GM12878 (cell line): ENCODE measurements at places on chromosomes 4 and X.

DNA sequence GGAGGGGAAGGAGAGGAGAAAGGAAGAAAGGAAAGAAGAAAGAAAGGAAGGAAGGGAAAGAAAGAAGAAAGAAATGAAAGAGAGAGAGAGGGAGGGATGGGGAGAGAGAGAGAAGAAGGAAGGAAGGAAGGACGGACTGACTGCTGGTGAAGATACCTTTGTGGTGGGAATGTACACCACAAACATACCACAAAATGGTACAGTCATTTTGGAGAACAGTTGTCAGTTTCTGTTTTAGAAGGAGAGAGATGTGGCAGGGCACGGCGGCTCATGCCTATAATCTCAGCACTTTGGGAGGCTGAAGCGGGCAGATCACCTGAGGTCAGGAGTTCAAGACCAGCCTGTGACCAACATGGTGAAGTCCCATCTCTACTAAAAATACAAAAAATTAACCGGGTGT is 40.0 kb upstream of the SHISA3 start:
- no peaks in the 10 kb centered on the region for H3K27me3 ChIP-seq
- H3K4me1 ChIP-seq, result peaks cover 4% of the 10 kb centered on the region
- H3K36me3 ChIP-seq, result no peaks in the 10 kb centered on the region

- no peak overlapping the region for H3K4me3 ChIP-seq
- H3K36me3 ChIP-seq, result no peaks in the 10 kb centered on the region
- no peak for DNase-seq
Measured at GRCh38 chr4:165839615-165840333, 33.3 kb upstream of the TLL1 start.

DNA sequence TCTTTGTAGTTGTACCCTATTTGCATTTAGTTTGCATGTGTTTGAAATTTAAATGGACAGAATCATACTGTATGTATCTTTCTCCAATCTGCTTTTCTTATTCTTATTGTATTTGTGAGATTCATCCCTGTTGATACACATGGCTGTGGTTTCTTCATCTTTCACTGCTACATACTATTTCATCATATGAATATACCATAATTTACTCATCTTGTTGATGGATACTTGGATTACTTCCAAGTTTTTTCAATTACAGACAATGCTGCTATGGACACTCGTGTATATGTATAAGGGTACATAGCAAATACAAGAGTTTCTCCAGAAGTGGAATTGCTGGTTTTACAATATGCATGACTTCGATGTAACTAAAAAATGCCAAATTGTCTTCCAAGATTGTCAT is 11.8 kb upstream of the KLHL8 start:
- no peaks in the 10 kb centered on the region; the same call in 1 of the 2 replicates for H3K4me1 ChIP-seq
- H3K27ac ChIP-seq, result no peak overlapping the region
- no peak for DNase-seq
- H3K4me3 ChIP-seq, result no peak overlapping the region

- DNase-seq, result no peak
- H3K4me3 ChIP-seq, result no peak overlapping the region
- H3K36me3 ChIP-seq, result no peaks in the 10 kb centered on the region
- peaks cover 11% of the 10 kb centered on the region for H3K4me1 ChIP-seq
Measured at GRCh38 chr4:110503270-110504083, 27.5 kb downstream of the ENPEP start.

- no peaks in the 10 kb centered on the region for H3K4me1 ChIP-seq
- no peaks in the 10 kb centered on the region for H3K27me3 ChIP-seq
- no peak for DNase-seq
- no peaks in the 10 kb centered on the region for H3K36me3 ChIP-seq
Measured at GRCh38 chr4:174553031-174553430, 30.7 kb upstream of the HPGD start.

DNA sequence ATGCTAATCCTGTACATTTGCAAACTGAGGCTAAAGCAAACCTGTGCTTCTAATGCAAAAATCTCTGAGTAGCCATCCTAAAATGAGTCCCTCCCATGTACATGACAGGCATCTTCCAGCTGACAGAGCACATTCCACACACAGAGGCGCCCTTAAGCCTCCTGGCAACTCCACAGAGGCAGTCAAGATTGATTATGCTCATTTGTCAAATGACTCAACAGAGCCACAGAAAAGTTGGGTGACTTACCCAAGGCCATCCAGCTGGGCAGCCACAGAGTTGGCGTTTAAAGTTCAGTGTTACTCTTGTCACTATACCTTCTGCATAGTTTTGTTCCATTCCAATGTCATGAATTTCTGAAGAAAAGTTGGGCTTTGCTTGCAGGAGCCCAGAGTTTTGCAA is 394.6 kb upstream of the FGF13 start:
- H3K4me3 ChIP-seq, result no peak overlapping the region
- H3K36me3 ChIP-seq, result no peaks in the 10 kb centered on the region
- no peak overlapping the region for H3K27ac ChIP-seq
- H3K27me3 ChIP-seq, result no peaks in the 10 kb centered on the region

DNA sequence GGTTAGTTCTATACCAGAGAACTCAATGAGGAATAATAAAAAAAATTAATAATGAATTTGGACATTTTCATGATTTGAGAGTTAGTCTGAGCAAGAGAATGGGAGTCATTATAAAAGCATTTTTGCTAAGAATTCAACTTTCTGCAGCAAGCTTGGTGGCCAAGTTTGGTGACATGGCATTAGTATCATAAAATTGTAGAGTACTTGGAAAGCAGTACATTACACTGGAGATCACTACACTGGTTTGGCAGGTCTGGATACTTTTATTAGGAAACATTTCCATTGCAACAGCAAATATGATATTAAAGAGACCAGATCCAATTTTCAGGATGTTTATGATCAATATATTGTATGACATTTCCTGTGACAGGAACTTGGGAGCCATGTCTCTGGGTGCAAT is 249.1 kb upstream of the INTU start:
- H3K4me1 ChIP-seq, result no peaks in the 10 kb centered on the region
- H3K27ac ChIP-seq, result no peak overlapping the region
- no peak for DNase-seq

DNA sequence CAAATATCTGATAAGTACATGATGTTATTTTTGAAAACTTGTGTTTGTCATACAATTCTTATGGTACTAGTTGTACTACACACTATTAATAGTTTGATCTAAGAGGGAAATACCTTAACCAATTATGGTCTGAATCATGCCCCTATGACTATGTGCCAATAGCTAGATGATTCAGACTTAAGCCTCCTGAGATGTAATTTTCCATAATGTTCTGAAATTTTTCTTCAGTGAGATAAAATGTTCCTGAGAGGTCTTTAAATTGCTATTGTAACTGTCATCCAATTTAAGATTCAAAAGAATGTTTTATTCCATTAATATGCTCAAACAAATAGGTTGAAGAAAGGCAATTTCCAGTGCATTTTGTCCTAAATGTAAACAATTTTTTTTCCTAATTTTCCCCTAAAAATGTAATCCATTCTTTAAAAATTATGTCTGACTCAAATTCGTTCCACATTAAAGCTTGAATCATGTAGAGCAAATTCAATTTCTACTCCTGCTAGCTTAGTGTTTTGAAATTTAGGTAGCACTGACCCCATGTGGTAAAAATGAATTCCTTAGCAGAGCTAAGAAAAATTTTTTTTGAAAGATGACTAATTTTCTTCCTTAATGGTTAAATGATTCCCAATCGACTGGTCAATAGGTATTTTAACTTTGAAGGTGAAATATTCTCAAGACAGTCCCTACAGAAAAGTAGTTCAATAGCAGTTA is 49.1 kb downstream of the APOOL start:
- DNase-seq, result no peak
- no peaks in the 10 kb centered on the region for H3K4me1 ChIP-seq
- H3K36me3 ChIP-seq, result no peaks in the 10 kb centered on the region
- H3K27ac ChIP-seq, result no peak overlapping the region
- no peak overlapping the region for H3K4me3 ChIP-seq

DNA sequence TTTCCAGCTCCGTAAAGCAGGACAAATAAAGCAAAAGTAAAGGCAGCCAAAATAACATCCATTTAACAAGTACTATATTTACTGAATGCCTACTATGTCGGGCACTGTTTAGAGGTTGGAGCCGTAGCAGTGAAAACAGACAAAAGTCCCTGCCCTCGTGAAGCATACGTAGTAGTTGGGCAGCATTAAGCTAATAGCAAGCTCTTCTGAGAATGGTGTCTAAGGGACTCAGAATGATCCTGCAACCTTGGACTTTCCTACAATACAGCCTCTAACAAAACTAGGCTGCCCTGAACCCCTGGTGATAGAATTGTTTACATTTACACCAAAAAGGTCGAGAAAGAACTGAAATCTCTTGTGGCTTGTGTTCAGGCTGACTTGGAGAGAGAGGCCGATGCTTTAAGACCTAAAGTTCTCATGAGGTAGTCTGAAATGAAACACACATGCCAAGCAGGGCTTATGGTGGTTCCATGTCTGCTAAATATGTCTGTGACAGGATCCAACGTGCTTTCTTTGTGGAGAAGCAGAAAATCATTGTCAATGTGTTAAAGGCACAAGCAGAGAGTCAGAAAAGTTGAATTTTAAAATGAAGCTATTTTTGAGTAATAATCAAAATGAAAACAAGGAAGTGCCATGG is 898 bp upstream of the PDGFC start:
- no peaks in the 10 kb centered on the region for H3K4me1 ChIP-seq
- no peak overlapping the region for H3K4me3 ChIP-seq
- peaks cover 4% of the 10 kb centered on the region for H3K27me3 ChIP-seq
- no peaks in the 10 kb centered on the region for H3K36me3 ChIP-seq

DNA sequence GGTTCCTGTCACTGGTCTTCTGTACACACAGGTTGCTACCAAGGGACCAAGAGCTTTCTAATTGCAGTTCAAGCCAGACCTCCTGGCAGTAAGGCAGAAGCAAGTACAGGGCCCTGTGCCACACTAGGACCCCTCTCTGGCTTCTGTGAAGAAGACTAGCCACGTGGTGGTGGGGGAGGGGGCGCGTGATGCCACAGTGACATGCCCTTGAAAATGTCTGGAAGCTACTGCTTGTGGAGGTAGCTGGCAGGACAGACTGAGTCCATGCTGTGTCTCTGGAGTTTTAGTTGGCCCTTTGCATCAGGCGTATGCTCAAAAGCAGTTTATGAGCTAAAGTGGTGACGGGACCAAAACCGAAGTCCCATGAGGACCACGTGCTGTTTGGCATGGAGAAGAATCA is 50.9 kb downstream of the RTL5 start:
- H3K4me1 ChIP-seq, result no peaks in the 10 kb centered on the region
- no peaks in the 10 kb centered on the region for H3K36me3 ChIP-seq
- H3K27me3 ChIP-seq, result peaks cover 2% of the 10 kb centered on the region; the same call in 1 of the 2 replicates
- no peak overlapping the region for H3K4me3 ChIP-seq
- no peak overlapping the region for H3K27ac ChIP-seq

DNA sequence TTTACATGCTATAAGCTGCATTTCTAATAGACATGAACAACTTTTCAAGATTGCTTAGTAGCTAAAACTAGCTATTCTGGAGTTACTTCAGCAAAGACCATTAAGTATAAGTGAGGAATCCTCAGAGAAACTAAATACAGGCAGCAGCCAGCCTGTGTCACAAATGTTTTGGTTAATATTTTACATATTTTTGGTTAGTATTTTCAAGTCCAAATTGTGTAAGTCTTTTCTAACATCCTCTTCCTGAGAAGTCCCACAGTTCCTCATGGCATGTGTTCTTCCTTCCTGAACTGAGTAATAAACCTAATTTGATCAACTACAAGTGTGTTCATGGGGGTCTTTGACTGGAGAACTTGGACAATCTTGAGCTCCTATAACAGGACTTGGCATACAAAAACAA is 42.4 kb upstream of the MCF2 start:
- H3K4me3 ChIP-seq, result no peak overlapping the region
- H3K27ac ChIP-seq, result no peak overlapping the region
- no peaks in the 10 kb centered on the region for H3K27me3 ChIP-seq
- H3K4me1 ChIP-seq, result no peaks in the 10 kb centered on the region
- no peaks in the 10 kb centered on the region; the same call in 1 of the 2 replicates for H3K36me3 ChIP-seq

DNA sequence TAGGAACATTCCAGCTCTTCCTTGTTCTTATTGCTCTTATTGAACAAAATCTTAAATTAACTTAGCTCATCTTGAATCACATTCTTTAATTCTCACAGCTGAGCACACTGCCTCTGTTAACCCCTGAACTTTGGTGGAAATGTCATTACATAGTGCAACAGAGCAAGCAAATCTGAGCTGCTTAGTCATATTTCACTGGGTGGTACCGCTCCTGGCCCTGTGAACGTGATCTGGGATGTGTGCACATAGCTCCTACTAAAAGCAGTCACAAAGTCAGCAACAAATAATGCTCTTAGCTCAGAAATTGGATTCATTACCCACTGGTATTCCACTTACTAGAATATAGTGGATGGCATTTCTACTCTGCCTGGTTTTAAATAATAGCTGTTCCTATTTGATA is 27.9 kb downstream of the ARHGEF6 start:
- no peak overlapping the region for H3K27ac ChIP-seq
- H3K4me1 ChIP-seq, result no peaks in the 10 kb centered on the region; the same call in 1 of the 2 replicates
- no peaks in the 10 kb centered on the region for H3K27me3 ChIP-seq
- no peak for DNase-seq
- no peak overlapping the region for H3K4me3 ChIP-seq

- no peaks in the 10 kb centered on the region for H3K36me3 ChIP-seq
- no peak for DNase-seq
- no peak overlapping the region for H3K27ac ChIP-seq
- H3K4me3 ChIP-seq, result no peak overlapping the region
- peaks cover 19% of the 10 kb centered on the region for H3K4me1 ChIP-seq
- H3K27me3 ChIP-seq, result no peaks in the 10 kb centered on the region; the same call in 1 of the 2 replicates
Measured at GRCh38 chr4:143399113-143399949, 62.7 kb downstream of the GAB1 start.

DNA sequence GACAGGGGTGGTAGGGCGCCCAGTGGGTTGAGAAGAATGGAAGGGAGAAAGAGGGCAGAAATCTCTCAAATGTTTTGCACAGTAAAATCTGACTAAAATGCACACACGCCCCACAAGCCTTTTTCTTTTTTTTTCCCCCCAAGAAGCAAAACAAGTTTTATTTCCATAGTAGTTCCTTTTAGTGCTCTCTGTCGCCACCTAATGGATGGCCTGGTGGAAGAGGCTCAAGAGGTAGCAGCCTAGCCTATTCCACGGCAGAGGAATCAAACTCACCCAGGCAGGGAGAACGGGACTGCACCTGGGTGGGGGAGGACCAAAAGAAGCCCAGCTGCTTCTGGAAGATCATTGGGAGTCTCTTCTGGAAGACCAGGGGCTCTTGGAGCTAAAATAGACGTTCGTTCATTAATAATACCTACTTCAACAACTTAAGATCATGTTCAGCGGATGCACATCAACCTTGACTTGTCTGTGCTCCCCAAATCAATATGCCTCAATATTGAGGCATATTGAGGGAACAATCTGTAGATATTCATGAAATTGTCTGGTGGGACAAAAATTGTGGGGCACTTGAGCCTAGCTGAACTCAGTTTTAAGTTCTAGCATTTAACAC is 31.6 kb upstream of the IRAK1 start:
- DNase-seq, result no peak
- no peaks in the 10 kb centered on the region for H3K27me3 ChIP-seq
- H3K4me1 ChIP-seq, result no peaks in the 10 kb centered on the region
- no peak overlapping the region for H3K4me3 ChIP-seq
- peaks cover 3% of the 10 kb centered on the region for H3K36me3 ChIP-seq

GRCh38 chr4:47640911-47641310 is 155.8 kb downstream of the ATP10D start:
- H3K27ac ChIP-seq, result no peak overlapping the region
- no peak for DNase-seq
- H3K36me3 ChIP-seq, result no peaks in the 10 kb centered on the region
- no peaks in the 10 kb centered on the region for H3K4me1 ChIP-seq
